ENCODE measurements at places on chromosomes 11 and 22. TPM values are rescaled to one million over a fixed set of nuclear protein-coding genes. Genes with fewer than 3 reads are reported as not detected.
A peak's percentile ranks its signal among the peaks of the same experiment; 100 is the strongest.

Gene CCDC73
- total RNA-seq: 0.05 TPM

DNA sequence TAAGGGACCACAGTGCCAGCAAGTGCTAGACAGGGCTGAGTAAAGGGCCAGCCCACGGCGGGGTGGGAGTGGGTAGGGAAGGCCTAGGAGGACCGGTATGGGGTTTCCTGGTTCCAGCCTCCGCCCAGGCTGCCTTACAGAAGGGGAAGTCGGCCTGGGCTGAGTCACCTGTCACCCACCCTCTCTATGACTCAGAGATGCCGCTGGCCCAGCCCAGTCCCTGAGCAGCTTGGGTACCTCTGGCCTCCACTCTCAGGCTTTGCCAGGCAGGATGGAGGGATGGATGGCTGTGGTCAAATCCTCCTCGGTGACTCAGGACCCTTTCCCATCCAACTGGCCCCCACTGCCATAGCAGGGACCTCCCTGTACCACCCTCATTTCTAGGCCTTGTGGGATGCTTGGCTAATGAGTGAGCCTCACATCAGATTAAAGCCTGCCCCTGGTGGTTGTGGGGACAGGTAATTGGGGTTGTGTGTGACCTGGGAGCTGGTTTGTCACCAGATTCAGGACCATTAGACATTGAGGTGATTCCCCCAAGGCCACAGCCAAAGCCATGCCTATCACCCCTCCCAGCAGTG is 13.9 kb downstream of the SLC35E4 start:
- peak; percentile 35 for DNase-seq

Gene TSSK2
- total RNA-seq: not detected

DNA sequence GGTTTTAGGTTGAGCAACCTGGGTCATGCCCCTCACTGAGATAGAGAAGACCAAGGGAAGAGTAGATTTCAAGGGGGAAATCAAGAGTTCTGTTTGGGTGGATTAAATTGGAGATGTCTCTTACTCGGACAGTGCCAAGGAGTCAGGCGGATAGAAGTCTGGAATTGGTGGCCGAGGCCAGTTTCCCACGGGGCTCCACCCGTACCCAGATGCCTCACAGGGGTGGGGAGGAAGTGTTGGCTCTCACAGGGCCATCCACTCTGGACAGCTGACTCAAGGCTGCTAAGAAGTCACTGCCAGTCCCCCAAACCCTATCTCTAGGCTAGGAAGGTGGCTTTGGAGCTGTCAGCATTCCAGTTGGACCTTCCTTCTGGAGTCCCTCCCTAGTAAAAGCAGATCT is 79.1 kb upstream of the TIMP3 start:
- DNase-seq: no peak

DNA sequence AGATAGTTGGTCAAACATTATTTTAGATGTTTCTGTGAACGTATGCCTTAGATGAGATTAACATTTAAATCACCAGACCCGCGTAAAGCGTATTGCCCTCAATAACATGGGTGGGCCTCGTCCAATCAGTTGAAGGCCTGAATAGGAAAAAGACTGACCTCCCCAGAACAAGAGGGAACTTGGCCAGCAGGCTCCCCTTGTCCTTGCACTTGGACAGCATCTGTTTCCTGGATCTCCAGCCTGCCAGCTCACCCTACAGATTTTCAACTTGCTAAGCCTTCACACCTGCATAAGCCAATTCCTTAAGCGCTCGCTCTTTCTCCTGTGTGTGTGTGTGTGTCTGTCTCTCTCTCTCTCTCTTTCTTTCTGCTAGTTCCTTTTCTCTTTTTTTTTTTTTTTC is 8.2 kb downstream of the TOM1 start:
- no peak for DNase-seq

Gene VPS37C
- 8.6 TPM for total RNA-seq

GRCh38 chr11:21534288-21534687 is 658.6 kb upstream of the ANO5 start:
- no peak for DNase-seq

Gene SLC1A2
- 17.9 TPM for total RNA-seq

Gene ALX4
- total RNA-seq: 1.5 TPM

GRCh38 chr11:67440229-67441097 is 2.8 kb downstream of the CORO1B start:
- no peak for DNase-seq

- DNase-seq: no peak
These were observed 17.2 kb downstream of the SCGB1A1 start for GRCh38 chr11:62435846-62436660.

GRCh38 chr22:39130892-39131855 is 21.3 kb downstream of the CBX7 start:
- no peak for DNase-seq

GRCh38 chr22:22666307-22667091 is 22.1 kb downstream of the GGTLC2 start:
- no peak for DNase-seq

- DNase-seq: no peak
These were observed 27.0 kb downstream of the MYO7A start for GRCh38 chr11:77155082-77155475.

GRCh38 chr11:33797879-33798278 is 23.6 kb upstream of the FBXO3 start:
- no peak for DNase-seq

Gene SMCO4
- total RNA-seq: 34.3 TPM

Gene APOL4
- total RNA-seq: 33.9 TPM

Gene TSPAN32
- total RNA-seq: 1.9 TPM

Gene CLCF1
- 2.7 TPM for total RNA-seq

- no peak for DNase-seq
These were observed 40.3 kb downstream of the OSBPL5 start for GRCh38 chr11:3124821-3125220.

Gene CASP5
- 0.74 TPM for total RNA-seq

GRCh38 chr22:36510966-36511881 is 4.4 kb upstream of the FOXRED2 start:
- DNase-seq: no peak

- DNase-seq: no peak
These were observed 1046.6 kb downstream of the FAM181B start for GRCh38 chr11:81687057-81687456.

DNA sequence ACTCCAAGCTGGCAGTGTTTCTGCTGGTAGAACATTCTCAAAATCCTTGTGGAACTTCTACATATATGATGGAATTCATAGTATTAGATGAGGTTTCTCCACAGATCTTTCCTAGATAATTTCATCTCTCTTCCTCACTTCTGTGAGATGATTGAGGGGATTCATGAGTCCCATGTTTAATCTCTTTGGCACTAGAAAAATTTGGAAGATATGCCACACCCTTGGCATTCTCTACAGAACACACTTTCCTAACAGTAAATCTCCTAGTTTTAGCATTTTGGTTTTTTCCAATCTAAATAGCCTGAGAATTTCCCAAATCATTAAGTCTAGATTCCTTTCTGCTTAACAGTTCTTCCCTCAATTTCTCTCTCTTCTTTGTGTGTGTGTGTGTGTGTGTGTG is 35.3 kb downstream of the MED15 start:
- no peak for DNase-seq

Gene OR2AT4
- total RNA-seq: 0.05 TPM

Gene CALCA
- total RNA-seq: not detected

- DNase-seq: peak; percentile 81
These were observed 60.4 kb downstream of the ST3GAL4 start for GRCh38 chr11:126415669-126416420.

Gene NAV2
- 10.6 TPM for total RNA-seq

- no peak for DNase-seq
These were observed 9.2 kb downstream of the TP53I11 start for GRCh38 chr11:44941259-44942021.

DNA sequence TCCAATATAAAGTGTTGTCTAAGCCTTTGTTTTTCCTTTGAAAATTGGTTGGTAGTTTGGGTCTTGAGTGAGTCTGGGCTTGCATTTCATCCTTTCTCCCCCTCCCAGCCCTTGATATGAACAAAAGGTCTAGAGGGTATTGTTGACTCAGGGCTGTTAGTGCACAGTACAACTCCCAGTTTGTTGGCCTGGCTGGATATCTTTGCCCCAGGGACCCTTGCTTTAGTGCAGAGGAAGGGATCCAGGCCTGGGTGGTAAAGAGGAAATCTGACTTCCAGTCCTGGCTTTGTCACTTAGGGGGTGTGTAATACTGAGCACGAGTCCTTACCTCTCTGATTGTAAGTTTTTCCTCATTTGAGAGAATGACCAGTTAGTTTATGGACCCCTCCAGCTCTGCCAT is 330.4 kb downstream of the TMEM135 start:
- DNase-seq: no peak

Gene GGTLC3
- total RNA-seq: not detected

Gene BRSK2
- 3.0 TPM for total RNA-seq

GRCh38 chr11:12741671-12742216 is 67.5 kb downstream of the TEAD1 start:
- DNase-seq: no peak

DNA sequence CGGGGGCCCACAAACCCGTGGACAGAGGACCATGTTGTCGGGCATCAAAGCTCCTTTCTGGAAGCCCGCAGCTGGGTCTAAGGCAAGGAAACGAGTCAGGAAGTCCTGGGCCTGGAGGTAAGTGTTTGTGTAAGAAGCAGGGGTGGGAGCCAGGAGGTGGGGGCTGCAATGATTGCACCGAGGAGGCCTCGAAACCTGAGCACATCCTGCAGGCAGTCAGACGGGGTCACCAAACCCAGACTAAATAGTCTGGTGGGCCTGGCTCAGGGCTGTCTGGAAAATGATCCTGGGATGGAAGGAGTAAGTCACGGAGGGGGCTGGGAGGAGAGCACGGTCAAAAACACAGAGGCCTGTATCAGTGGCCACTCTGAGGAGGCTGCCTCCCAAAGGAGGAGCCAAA is 539.2 kb downstream of the MN1 start:
- no peak for DNase-seq

Gene OR51B4
- 2.0 TPM for total RNA-seq

DNA sequence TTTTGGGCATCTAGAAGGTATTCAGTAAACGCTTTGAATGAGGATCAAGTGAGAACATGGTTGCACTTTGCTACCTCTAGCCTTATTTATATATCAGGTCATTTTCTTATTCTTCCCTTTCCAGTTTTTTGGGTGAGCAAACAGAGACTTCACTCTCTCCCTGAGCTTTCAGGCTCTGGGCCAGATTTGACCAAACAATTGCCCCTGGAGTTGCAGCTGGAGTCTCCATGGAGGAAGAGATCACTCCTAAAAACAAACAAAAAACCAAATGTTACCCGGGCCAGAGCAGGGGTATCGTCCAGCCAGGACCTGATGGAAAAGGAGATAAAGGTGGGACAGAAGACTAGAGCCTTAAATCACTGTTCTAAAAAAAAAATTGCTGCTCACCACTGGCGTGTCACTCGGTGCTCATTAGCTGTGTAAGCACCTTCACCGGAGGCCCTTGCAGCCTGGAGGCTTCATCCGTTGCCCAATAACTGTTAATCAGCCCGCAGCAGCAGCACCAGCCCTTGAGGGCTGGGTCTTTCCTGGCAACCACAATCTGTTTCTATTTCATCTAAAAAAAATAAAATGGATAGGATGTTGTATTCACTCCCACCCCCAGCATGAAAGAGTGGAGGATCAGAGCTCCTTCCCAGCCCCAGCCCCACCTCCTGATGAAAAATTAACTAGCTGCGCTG is 125.0 kb downstream of the PKNOX2 start:
- no peak for DNase-seq

DNA sequence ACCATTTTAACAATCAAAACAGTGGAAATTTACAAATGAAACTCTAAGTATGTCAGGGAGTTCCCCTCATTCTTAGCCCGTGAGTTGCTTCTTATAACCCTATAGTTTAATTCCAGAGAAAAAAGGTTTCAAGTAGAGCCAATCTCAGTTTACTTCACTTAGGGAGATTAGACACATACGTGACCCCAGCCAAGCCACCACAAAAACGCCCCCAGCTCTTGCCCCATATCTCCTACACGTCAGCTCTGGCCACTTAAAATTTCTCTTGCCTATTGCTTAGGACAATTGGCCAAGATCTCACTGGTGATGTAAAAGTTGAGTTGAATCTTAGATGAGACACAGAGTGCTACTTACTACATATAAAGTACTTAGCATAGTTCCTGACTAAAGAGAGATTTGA is 166.4 kb downstream of the ETS1 start:
- DNase-seq: no peak

Gene P2RX6
- 0.74 TPM for total RNA-seq

GRCh38 chr11:115334932-115335788 is 169.1 kb downstream of the CADM1 start:
- no peak for DNase-seq

DNA sequence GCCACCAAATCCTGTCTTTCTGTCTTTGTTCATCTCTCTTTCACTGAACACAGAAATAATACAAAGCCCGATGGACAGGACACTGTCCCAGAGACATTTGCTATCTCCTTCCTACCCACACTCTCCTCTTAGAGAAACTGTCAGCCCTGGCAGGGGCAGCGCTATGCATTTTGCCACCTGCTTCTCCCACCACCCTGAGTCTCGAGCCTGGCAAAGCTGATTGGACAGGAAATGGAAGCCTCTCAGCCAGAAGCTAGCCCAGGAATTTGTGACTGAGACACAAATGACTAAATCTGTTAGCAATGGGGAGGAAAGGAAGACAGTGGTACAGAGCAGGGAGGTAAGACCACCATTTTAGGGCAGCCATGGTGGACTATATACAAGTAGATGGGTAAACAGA is 14.9 kb upstream of the GALNT18 start:
- DNase-seq: no peak

Gene OR51B5
- total RNA-seq: 4.3 TPM

DNA sequence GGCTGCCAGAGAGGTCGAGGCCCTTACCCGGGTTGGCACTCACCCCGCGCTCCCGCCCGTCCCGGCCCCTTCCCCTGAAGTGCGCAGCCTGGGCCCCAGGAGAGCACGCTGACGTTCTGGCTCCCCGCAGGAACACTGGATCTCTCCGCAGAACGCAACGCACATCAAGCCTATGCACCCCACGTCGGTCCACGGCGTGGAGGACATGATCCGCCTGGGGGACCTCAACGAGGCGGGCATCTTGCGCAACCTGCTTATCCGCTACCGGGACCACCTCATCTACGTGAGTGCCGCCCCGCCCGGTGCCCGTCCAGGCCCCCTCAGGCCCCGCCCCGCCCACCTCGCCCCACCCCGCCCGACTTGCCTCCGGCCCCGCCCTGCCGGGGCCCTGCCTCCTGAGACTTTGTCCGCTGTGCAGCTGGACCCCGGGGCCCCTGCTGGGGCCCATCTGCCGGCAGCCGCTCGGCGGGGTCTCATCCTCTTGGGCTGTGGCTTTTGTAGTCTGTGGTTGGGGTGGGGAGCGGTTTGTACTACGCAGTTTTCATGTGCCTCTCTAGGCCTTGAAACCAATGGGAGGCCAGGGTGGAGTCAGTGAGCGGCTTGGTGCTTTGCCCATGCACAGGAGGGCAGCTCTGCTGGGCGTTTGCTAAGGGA is 19.7 kb downstream of the MYO7A start:
- no peak for DNase-seq

- no peak for DNase-seq
These were observed 901 bp upstream of the PARVA start for GRCh38 chr11:12376259-12377081.
